Foreskin keratinocyte (primary cell): ENCODE measurements at places on chromosomes 12 and 14. TPM values are rescaled to one million over a fixed set of nuclear protein-coding genes. Genes with fewer than 3 reads are reported as not detected.

- DNase-seq, result peak; percentile 91
These were observed 70.6 kb downstream of the B4GALNT3 start for GRCh38 chr12:530308-530707.

DNA sequence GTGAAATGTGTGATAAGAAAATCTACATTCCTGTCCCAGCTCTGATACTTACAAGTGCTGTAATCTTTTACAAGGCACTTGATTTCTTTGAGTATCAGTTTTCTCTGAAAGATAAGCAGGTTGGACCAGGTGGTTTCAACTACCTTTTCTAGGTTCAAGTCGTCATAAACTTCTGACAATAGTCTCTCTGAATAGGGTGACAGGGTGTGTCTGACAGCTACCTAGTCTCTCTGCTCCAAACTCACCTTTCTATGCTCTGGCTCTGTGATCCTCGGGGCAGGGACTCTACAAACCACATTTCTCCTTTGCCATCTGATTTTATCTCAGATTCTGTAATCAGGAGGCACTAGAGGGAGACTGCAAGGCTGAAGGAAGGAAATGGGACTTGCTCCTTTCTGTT lies 137.7 kb upstream of the SYT1 start:
- no peak for DNase-seq

GRCh38 chr14:36173161-36173560 lies 3.4 kb downstream of the PTCSC3 start:
- DNase-seq, result no peak

PLEKHD1 gene
- not detected in 2 replicates for polyA plus RNA-seq

- no peak for DNase-seq
These were observed 33.1 kb downstream of the ITPK1 start for GRCh38 chr14:93082576-93083001.

DNA sequence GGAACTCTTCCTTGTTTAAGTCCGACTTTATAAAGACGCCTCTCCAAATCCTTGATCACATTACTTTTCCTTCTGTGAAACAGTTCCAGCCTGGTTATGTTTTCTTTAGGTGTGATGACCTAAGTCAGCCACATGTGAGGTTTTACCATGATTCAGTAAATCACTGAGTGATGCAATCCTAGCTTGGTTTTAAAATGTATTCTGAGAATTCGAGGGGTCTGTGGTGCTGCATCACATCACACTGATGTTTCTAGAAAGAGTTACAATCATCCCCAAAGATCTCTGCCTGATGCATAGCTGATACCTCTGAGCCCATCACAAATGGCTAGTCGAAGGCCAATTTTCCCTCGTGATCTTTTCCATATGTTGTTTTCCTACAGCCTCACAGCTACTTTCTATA lies 152.7 kb downstream of the ANO2 start:
- DNase-seq, result no peak

ACRBP gene
- 0.09 and 0.11 TPM in 2 replicates for polyA plus RNA-seq

GRCh38 chr12:91222746-91223145 lies 40.1 kb upstream of the DCN start:
- no peak for DNase-seq

PARP11 gene
- polyA plus RNA-seq, result 1.7 and 1.9 TPM in 2 replicates

GRCh38 chr14:75662966-75663365 lies 1.9 kb downstream of the TTLL5 start:
- DNase-seq, result no peak

DNA sequence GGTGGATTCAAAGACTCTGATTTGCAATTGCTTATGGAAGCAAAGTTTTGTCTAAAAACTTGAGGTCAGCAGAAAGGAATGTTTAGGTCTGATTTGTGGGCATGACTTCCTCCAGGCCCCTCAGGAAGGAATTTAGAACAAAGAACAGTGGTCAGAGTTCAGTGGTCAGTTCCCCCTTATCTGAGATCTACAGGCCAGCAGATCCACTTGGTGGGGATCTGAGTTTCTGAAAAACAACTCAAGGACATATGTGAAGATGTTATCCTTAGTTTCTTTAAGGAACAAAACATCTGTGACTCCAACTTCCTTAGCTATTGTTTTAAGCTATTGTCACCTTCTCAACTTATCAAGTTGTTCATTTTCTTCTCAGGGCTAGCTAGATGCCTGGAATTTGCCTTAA lies 28.0 kb upstream of the NAA30 start:
- no peak for DNase-seq

KERA gene
- polyA plus RNA-seq, result not detected in 2 replicates

DNA sequence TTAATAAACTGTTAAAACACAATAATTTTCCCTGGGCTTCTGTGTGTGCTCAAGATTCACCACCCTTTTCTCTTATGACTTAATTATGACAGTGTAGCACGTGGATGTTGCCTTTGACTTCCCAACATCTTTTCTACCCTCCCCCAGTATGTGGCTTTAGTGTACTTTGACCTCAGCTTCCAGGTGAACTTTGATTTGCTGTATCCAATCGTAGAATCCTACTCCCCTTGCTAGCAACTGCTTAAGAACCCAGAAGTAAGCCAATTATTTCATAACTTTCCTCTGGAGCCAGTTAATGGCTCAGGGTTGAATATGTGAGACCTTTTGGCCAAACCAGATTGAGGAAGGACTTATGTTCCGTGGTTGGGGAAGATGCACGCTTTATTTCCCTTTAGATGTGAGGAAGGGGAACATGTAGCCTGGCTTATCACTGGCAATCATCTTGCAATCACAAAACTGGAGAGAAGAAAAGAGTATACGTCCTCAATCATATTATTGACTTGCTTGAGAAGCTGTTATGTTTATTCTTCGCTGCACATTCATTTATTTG lies 259.6 kb upstream of the ATP2B1 start:
- no peak for DNase-seq

DNA sequence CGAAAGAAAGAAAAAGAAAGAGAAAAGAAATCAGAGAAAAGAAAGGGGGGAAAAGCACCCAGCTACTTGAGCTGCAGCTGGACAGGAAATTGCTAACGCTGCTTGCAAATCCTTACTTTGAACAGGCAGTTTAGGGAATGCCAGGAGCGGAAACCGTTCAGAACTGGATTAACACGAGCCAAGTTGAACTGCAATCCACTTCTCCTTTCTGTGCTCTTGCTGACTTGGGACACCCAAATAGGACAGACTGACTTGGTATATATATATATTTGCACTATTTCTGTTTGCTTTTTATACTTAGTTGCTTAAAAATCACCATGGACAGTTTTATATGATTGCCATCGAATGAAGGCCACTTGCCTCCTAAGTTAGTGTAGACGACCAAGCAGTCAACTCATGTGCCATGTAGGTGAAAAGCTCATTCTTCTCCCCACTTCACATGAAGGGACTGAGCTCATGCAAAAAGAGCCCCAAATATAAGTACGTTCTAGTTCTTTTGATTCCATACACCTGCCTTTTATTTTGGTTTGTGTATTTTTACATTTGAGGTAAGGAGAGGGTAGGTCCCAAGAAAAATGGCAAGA lies 5.5 kb downstream of the DUSP6 start:
- DNase-seq, result peak; percentile 60

MYF5 gene
- not detected in 2 replicates for polyA plus RNA-seq

GPHN gene
- 16.3 and 18.2 TPM in 2 replicates for polyA plus RNA-seq

PPP1R36 gene
- 0.39 and 0.41 TPM in 2 replicates for polyA plus RNA-seq

DNA sequence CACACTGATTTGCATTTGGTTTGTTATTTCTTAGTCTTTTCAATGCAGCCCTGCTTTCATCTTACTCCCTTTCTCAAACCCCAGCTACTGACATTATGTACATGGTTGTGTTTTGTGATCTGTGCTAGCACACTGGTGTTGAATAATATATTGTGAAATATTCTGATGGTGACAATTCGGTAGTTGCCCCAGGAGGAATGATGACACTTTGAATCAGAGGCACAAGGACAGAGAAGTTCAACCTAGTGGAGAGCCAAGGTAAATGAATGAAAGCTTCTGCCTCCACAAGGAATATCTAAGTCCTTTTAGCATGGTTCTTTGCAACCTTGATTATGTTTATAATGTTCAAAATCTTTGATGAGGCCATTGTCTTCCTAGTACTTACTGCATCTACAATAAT lies 159.9 kb downstream of the PDE3A start:
- DNase-seq, result no peak
